Stimulated activated CD4-positive, alpha-beta T cell treated with anti-CD3 and anti-CD28 coated beads, Interleukin-1b, Interleukin-23, amount 100 ng/mL, for 24 hours (primary cell): ENCODE measurements at places on chromosomes 11 and 22.

DNA sequence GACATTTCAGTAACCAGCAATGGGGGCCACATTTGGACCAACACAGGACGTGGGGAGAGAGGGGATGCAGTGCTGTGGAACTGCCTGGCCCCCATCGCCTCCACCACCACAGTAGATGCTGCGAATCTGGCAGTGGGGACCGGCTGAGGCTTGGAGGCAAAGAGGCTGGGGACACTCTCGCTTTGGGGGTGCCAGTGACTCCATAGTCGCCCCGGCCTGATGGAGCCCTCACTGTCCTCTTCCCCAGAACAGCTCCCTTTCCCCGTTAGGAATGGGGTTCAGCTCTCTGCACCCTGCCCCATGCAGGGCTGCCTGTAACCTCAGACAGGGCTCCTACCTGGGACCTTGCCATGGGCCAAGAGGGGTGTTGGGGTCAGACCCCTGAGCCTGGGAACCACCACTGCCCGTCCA, 1.8 kb upstream of the MUC2 start:
- DNase-seq: no peak

DNA sequence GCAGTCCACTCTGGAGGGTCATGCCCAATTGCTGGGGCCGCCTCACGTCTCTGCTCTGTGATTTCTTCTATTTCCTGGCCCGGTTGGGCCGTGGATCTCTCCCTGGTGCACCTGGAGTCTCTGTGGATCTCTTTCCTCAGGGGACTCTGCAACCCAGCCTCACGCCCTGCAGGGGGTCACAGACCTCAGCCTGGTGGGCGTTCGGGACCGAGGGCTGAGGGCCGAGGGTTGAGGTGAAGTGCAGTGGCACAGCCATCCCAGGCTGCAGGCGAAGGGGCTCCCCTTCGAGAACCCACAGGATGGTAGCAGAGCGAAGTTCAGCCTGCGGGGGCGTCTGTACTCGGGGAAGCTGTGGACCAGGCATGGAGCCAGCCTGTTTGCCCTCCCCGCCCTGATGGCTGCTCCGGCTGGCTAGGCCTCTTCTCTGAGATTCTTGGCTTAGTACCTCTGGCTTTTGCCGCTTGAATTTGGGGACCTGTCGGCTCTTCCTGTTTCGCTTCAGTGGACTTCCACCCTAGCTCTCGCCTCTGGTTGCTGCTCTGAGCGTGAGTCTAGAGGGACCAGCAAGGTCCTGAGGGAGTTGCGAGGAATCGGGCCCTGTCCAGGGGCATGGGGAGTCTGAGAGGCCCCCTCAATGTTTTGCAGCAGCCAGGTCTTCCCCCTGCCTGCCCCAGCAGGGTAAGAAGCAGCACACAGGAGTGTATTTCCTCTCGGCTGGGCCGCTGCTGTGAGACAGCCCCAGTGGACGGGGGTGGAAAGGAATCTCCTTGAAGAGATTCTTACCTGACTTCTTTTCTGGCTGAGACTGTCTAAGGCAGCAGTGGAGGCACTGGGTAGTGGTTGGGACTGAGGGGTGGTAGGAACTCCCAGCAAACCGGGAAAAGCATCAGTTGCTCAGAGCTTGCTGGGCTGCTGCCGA, 140.8 kb downstream of the TBC1D22A start:
- DNase-seq: no peak

DNA sequence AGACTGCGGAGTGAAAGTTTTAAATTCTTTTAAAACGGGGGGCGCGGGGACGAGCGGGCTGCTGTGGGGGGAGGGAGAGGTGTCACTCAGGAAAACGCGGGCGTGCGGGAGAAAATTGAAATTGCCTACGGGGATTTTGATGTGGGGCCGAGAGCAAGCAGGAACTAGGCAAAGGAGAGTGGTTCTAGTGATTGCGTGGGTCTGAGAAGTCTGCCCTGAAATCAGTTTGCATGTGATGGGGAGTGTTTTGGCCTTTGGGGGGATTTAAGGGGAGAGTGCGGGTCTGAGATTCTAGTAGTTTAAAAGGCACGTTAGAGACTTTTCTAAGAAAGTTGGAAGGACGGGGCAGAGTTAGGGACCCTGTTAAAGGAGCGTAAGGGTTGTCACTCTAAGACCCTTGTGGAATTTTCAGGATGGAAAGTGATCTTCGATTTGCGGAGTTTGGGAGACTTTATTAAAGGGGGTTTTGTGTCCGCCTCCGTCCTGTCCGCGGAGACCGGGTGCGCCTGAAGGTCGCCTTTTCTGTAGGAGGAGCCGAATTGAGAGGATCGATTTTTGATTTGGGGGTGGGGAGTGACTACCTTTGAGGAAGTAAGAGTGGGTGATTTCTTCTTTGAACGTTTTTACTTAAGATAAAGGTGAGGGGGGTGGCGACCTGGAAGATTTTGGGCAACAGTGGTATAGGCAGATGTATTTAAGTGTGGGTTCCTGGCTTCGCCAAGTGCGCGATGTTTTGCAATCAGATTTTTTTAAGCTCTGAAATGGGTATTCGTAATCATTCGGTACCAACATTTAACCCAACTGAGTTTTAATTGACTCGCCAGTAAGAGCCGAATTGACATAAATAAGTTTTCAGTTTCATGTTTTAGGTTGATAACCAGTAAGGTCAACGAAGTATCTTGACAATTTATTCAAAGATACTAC, 1.1 kb downstream of the EED start:
- no peak for DNase-seq

DNA sequence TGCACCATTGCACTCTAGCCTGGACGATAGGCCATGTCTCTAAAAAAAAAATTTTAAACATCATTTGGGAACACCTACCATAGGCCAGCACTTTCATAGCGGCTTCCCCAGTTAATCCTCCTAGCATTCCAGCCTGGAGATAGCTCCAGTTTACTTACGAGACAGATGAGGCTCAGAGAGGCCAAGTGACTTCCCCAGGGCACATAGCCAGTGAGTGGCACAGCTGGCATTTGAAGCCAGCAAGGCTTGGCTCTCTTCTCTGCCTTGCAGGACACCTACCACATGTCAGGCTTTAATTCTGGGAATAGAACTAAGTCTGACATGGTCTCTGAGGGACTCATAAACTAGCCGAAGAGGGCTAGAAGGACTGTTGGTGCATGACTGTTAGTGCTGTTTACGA, 4.9 kb upstream of the TAGLN start:
- no peak for DNase-seq

GRCh38 chr11:119400860-119401259, 19.4 kb upstream of the USP2 start:
- DNase-seq: no peak

- DNase-seq: no peak
These were observed 22.3 kb downstream of the SHANK3 start for GRCh38 chr22:50694766-50695420.

GRCh38 chr11:66454247-66454646, 12.5 kb upstream of the PELI3 start:
- DNase-seq: no peak

DNA sequence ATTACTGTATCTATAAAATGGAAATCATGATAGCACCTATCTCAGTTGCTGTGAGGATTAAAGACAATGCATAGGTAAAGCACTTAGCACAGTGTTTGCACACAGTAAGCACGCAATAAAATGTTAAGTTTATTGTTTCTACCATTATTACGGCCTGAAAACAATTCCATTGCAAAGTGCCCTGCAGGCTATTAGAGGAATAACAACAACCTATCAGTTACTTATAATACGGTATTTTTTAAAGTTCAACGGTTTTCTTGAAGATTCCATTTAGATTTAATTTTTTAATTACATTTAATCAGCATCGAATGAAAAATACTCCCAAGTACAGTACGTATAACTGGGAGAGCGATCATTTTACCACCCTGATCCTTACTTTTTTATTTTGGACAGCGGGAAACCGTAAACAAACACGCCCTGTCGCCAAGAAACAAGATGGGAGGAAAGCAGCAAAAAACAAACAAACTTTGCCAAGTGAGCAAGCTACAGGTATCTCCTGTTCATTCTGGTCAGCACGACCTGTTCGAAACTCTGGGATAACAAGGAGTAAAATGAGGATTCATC, 893 bp downstream of the SLC36A4 start:
- DNase-seq: no peak

- no peak for DNase-seq
These were observed 32.6 kb upstream of the APLP2 start for GRCh38 chr11:130037058-130037457.

DNA sequence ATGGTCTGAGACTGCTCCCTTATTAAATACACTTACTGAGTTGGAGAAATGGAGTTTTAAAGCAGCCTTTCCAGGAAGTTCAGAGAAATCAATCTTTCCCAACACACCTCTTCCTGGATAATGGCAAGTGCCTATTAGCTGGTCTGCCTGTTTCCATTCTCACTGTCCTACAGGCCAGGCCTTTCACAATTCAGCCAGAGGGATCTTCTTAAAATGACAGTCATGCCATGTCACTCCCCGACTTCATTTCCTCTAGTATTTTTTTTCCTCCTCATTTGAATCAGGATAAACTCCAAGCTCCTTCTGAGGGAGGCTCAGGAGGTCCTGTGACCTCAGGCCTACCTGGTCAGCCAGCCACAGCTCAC, 62.6 kb downstream of the FDX1 start:
- no peak for DNase-seq

- DNase-seq: no peak
These were observed 6.8 kb downstream of the HPS4 start for GRCh38 chr22:26476705-26477340.

DNA sequence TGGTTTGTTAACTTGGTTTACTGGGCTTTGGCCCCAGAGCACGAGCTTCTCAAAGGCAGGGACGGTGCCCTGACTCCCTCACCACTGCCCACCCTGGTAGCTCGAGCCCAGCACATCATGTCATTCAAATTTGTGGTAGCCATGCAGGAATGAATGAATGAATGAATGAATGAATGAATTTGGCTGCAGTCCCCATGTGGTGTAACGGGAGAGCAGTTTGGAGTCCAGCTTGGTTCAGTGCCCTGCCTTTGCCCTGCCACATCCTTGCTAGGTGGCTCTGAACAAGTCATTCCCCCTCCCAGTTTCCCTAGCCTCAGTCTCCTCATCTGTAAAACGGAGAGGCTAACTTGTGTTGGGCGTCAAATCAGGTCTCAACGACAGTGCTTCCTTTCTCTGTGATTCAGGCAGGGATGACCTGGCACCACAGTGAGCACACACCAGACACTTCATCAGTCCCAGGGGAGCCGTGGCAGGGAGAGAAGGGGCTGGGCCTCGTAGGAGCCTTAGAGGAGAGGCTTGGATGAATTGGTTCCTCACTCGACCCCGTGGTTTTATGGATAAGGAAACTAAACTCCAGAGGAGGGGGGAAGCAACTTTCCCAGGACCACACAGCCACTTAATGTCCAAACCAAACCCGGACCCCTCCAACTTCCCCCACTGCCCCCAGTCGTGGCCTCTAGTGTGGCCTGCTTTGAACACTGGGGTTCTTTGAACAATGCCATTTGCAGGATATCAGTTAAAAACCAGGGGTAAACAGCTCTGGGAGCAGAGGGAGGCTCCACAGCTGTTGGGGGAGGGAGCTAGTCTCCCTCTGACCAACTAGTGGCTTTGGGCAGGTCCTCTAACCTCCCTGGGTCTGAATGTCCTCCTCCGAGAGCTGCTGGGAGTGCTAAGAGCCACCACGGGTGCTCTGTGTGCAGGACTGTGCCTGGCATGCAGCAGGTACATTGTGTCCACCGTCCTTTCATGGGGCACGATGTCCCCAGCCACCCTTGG, 86.2 kb downstream of the CACNA1I start:
- DNase-seq: no peak

DNA sequence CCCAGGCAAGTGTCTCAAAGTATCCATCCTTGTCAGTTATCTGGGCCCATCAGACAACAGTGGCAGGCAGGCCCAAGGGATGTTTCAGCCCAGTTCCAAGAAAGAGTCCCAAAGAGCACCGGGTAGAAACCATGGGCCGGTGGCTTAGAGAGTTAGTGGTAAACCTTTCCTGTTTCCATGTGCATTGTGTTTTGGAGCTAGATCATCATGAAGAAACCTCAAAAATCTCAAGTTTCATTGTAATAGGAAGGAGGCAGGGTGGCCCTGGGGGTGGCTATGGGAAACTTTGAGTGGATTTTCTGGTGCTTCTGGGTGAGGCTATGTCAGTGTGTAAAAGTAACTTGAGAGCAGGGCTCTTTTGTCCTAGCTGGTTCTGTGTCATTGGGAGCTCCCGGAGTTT, 68.1 kb downstream of the UBASH3B start:
- DNase-seq: no peak

DNA sequence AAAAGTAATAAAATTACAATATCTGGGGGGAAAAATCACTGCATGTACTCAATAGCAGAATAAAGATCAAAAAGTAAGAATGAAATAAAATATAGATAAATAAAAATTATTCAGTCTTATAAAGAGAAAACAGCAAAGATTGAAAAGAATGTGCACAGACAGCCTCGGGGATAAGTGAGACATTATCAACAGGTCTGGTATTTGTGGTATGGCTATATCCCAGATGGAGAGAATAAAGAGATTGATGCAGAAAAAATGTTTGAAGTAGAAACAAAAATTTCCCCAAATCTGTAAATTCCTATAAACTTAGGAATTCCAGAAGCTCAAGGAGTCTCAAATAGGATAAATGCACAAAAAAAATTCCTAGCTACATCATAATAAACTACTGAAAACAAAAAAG, 74.5 kb upstream of the LUZP2 start:
- no peak for DNase-seq

DNA sequence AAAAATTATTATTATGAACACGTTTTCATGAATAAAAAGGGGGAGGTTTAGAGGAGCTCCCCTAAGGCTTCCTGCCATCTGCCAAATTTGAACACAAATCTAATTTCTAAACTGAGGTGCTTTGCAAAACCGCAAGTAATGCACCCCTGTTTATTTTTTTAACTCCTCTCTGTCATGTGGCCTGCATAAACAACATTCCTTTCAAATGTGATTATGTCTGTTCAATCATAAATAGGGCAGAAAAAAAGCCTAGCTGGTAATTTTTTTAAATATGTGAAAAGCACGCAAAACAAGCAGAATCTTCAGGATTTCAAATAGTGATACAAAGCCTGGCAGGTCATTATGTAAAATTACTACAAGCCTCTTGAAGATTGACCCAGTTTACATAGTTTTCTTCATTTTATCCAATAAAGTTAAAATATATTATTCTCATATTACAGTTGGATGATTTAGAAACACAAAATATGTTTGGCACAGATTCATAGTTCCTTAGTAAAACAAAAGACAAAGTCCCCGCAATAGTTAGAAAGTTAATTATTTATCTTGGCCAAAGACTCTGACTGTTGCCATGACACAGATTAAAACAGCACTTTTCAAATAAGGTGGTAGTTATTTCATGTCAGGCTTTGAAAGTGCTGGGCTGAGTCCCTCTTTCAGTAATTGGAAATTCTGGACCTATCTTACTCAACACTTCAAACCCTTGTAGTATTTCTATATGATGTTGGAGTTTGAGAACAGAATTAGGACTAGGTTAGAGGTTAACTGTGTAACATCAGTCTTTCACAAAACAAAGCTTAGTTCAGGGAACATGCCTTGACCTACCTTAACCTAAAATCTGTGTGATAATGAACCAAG, 200.3 kb upstream of the MPPED2 start:
- DNase-seq: no peak

GRCh38 chr22:33081686-33082590, 23.8 kb upstream of the SYN3 start:
- DNase-seq: no peak

GRCh38 chr11:1326435-1327063, 17.1 kb upstream of the TOLLIP start:
- no peak for DNase-seq
